ENCODE measurements at places on chromosomes 12 and 14.

- peak; percentile 10 for DNase-seq
These were observed 217.2 kb upstream of the BMP4 start for GRCh38 chr14:54173802-54174201.

DNA sequence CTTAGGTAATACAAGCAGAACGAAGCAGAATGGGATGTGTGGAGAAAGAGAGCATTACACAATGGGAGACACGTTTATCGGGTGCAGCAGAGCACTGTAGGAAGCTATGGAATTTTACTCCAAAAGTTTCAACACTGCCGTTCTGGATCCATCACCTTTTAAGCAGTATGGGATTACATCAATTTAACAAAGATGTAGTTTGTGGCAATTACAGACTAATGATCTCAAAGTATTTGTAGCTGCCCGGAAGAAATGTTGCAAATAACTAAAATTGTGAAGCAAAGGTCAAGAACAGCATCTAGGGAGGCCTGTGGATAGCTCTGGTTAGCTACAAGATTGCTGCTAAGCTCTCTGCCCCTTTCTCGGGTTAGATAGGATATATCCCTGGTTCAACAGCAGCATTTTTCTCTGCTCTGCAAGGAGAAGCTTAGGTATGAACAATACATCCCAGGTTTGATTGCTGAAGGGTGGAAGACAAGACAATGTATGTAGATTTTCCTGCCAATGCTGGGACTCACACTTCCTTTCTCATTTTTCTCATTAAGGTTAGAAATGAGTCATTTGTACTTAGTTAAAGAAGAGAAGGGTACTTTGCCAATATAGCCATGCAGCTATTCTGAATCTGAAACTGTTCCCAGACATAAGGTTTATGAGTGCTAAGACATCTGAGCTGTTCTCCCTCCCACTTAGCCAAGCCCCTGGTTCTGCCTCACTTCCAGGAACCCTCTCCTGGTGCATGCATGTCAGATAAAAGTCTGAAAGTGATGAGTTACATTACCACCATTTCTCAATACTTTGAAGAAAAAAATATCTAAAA is 75.0 kb upstream of the HIF1A start:
- peak; percentile 52 for DNase-seq

DNA sequence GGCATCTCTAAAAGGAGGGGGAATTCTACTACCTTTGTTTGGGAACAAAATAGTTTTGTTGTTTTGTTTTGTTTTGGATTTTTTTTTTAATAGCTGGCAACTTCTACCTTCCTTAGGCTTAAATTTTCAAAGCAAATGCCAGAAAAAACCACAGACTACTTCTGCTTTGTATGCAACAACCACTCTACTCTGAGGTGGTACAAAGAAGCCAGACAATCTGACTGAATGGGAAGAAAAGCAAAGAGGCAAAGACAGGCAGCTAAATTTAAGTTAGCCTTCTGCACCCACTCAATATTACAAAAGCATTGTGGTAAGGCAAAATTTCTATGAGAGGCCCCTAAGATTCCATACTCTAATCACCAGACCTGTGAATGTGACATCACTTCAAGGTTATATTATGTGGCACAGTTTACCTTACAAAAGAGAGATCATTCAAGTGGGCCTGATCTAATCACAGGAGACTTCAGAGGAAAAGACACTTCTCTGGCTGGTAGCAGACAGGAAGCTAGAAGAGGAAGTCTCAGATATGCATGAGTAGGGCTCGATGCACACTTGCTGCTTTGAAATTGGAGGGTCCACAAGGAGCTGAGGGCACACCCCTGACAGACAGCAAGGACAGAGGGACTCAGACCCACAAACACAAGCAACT is 566.6 kb downstream of the RPS29 start:
- peak; percentile 5 for DNase-seq

- no peak for DNase-seq
These were observed 95.6 kb downstream of the BRMS1L start for GRCh38 chr14:35921745-35922144.

DNA sequence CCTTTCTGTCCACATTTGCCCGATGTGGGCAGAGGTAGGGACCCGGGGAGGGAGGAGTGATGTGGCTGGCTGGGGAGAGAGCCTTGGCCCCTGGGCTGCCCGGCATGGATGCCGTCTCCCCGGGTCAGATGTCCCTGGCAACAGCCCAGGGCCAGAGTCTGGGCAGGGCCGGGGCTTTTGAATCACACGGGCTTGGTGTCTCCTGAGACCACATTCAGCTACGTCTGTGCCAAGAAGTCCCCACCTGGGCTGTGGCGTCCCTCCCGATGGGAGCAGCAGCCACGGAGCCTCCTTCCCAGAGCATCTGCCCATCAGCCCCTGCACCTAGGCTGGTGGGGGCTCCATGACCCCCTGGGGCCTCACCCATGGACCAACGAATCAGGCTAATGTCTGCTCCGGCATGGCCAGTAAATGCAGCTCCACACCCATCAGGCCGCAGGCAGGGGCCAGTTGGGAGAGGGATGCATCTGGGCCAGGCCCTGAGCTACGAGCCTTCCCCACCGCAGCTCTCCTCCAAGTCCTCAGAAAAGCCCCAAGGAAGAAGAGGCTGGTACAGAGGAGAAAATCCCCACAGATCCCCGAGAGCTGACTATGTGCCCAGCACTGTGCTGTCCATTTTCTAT is 109.4 kb downstream of the RFLNA start:
- no peak for DNase-seq

DNA sequence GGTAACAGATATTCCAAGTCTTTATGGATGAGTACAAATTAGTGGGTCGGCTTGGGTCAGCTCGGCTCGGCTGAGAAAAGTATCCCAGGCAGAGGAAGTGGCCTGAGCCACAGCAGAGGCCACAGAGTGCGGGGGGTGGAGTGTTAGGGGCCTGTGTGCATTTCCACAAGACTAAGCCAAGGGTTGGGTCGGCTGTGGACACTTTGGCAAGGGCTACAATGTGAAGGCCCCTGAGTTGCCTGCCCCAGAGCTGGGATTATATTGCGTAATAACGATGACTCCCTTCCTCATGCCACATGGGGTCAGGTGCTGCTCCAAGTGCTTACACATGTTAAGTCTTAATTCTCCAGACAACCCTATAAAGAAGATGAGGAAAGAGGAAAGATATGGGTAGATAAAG is 11.4 kb downstream of the EVL start:
- DNase-seq, result peak; percentile 90

DNA sequence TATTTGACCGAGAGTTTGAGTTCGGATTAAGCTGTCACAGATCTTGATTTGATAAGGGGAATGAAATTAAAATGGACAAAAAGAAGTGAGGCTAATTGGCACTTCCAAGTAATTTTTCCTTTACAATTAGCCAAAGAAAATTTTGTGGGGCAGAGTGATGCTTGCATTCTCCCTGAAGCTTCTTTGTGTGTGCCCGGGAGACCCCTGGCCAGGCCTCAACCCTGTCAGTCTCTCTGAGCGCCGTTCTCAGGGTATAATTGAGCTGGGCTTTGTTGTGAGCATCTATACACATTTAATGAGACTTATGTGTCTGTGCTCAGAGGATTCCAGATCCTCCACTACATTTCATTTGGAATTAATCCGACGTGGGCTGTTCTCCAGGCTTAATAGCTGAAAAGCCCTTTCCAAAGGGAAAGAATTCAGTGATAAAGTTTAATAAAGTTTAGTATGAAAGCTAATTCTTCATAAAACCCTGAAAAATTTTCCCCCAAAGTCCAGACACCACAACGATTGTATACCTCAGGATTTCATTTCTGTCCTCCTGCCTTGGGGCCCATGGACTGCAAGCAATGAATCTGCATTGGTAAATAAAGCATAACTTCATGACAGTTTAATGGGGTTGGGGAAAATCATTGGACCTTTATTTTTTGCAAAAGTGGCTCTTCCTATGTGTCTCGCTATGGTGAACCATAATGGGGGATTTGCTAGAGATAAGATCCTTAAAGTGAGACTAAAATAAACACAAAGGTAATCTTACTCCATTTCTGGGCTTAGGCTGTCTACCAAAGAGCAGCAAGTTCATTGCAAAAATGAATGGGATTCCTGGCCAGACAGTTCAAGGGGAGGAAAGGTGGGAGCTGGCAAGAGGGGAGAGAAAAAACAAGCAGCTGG is 292.6 kb downstream of the C12orf75 start:
- DNase-seq, result no peak

DNA sequence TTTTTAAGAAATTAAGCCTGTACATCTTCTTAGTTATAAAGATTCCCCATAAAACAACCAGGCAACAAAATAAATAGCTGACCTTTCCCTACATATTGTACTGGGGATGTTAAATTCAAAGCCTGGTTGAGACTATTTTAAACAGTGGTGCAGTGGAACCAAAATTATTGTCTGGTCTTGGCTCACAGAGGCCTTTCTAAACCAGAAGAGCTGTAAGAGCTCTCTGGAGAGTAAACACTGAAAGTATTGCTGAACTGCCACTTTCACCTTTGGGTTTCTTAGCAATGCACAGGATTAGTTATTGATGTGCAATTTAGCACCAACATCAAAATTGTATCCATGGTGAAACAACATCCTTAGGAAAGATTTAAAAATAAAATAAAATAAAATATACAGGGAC is 20.6 kb downstream of the RACGAP1 start:
- no peak for DNase-seq

GRCh38 chr14:71169861-71170260 is 262.6 kb downstream of the PCNX1 start:
- no peak for DNase-seq
